ENCODE measurements at places on chromosomes 13 and 19. TPM values are rescaled to one million over a fixed set of nuclear protein-coding genes. Genes with fewer than 3 reads are reported as not detected.

DNA sequence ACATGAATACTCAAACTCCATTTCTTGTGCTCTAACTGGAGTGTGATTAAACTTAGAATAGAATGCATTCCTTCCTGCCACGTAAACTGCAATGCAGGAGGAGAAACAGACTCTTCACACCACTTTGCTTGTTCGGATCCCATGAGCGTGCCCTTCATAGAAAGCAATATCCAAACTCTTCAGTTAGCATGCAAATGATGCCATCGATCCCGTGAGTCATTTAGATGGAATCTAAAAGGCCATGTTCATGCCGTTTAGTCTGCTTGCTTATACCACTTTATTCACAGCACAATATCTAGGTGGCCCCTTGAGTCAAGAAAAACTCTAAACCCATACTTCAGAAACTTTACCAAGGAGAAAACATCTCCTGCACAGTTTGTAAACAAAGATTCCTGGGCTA, 225.8 kb downstream of the OXGR1 start:
- DNase-seq = no peak

- no peak for DNase-seq
These were observed 8.1 kb upstream of the ADGRE2 start for GRCh38 chr19:14786421-14786851.

GRCh38 chr19:49679771-49680413, 2.8 kb downstream of the PRMT1 start:
- DNase-seq = no peak

DNA sequence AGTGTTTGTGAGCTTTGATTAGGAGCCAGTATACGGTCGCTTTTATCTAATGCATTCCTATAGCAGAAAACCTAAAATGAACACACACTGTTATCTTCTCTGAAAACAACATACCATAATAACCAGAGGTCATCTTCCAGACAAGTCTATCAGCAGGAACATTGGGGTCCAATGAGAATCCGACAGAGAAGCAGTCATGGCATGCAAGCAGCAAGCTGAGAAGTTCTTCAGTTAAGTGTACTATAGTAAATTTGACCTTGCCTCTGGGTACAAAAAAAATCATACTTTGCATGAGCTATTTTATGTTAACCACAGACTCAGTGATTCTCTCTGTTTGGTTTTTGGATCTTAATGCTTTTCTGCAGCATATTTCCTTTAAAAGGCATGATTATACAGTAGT, 1505.1 kb downstream of the PCDH9 start:
- DNase-seq = no peak

The ZFP82 gene
- 13.8 TPM for polyA plus RNA-seq

All from left renal cortex interstitium (tissue), 4 donors.